Stimulated activated CD8-positive, alpha-beta memory T cell treated with anti-CD3 and anti-CD28 coated beads, Interleukin-4, amount 100 ng/mL, for 4 hours (primary cell): ENCODE measurements at places on chromosomes 1 and 21.
A peak's percentile ranks its signal among the peaks of the same experiment; 100 is the strongest.

- no peak for DNase-seq
Measured at GRCh38 chr1:238384381-238384780, 493.7 kb upstream of the ZP4 start.

DNA sequence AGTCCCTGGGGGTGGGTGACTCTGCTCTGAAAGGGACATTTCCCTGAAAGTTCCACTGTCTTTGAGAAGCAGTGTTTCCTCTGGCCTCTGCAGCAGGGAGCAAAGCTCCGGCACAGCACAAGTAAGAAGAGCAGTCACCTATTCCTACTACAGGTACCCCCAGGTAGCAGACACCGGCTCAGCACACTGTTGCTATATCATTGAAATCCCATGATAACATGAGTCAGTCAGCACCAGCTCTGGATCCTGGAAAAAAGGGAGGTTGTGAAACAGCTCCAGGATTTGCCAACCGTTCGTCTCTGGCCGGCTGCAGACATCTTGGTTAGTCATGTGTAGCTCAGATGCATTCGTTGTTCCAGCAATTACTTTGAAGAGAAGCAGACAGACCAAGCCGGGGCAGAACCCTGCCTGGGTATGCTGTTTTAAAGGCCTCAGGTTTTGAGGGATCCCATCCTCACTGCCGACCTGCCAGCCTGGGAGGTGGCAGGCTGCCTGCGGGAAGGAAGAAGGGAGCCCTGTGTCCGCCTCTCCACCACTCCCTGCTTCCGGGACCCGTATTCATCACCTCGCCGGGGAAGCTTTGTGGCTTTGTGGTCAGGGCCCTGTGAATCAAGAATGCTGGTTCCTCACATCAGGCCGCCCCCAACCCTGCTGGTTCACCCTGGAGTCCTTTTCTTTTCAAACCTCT, 139.2 kb downstream of the CLIC6 start:
- DNase-seq: peak; percentile 50

DNA sequence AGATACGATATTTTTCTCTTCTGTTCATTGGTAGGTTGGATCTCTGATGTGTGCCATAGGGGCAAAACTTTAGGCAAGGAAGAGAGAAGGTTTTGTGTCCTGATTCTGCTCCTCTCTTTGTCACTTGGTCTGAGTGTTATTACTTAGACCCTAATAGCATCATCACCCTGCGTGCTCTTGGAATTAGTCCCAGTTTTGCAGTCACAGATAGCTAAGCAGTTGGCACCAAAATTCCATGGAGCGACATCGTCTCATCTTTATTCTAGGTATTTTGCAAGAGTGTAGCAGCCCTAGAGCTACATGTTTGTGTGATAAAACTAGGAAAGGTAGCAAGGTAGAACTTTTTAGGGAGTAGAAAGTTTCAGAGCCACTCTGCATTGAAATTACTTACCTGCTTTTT, 23.8 kb downstream of the PIP5K1A start:
- no peak for DNase-seq

DNA sequence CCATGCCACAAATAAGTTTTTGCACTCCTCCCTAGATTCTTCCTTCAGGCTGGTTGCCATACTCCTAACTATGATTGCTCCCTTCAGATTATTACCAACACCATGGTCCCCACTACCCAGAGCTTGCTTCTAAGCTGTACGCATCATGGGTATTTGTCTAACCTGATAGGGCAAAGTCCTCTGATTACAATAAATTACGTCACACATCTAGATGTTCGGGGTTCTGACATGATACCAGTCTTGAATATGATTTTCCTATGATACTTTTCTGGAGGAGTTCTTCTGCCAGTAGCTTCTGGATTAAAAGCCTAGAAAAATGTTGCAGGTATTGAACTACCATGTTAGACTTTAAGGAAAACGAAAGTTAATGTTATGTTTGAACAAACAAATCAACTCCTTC, 67.2 kb downstream of the NUF2 start:
- no peak for DNase-seq

DNA sequence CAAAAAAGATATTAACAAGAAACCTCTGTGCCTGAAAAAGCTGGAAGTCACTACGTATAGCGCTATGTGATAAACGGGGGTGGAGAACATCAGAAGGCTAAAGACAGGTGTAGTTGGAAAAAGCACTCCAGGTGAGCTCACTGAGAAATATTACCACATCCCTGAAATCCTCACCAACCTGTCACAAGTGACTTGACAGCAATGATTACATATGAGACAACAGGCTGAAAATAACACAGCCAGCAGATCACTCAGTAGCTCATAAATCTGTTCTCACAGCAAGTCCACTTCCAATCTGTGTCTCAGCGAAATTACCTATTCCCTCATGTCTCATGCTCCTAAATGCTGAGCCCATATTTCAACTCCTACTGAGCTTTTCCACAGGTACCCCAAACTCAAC, 120.5 kb downstream of the UBR4 start:
- no peak for DNase-seq
